Mammary epithelial cell (primary cell): ENCODE measurements at places on chromosomes 7 and 10.
A peak's percentile ranks its signal among the peaks of the same experiment; 100 is the strongest.

- peak; percentile 19 for DNase-seq
Observed at GRCh38 chr7:148556892-148557291, 33.7 kb upstream of the C7orf33 start.

- DNase-seq, result no peak
Observed at GRCh38 chr10:57952741-57953140, 315.0 kb downstream of the IPMK start.

DNA sequence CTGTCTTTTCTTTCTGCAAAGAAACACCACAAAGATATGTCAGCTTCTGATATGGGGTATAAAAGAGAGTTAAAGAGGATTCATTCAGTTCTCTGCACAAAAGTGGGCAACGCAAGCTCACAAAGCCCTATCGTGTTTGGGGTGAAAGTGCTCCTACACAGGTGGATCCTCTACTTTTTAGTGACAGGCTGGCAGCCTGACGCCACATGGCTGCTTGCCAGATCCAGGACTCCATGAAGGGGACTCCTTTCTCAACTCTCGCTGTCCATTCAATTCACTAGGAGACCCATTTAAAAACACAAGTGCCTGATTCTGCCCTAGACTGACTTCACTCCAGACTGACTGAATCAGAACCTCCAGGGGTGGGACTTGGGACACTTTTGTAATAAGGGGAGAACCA is 8.0 kb downstream of the PARP12 start:
- DNase-seq, result no peak

DNA sequence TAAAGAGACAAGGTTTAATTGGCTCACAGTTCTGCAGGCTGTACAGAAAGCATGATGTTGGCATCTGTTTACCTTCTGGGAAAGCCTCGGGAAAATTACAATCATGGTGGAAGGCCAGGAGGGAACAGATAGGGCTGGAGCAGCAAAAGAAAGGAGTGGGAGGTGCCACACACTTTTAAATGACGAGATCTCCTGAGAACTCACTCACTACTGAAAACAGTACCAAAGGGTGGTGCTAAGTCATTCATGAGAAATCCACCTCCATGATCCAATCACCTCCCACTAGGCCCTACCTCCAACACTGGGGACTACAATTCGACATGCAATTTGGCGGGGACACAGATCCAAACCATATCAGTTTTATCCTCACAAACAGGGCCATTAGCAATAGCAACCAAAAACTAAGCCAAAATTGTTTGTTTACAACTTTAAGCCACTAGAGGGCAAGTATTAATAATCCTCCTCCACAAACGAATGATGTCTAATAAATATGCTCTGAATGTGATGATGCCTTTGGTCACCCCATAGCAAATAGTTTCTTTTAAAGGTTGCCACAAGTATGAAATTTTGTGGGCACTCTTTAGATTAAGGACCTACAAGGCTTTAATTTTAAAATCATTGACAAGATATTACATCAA is 129.2 kb upstream of the NRBF2 start:
- DNase-seq, result no peak

DNA sequence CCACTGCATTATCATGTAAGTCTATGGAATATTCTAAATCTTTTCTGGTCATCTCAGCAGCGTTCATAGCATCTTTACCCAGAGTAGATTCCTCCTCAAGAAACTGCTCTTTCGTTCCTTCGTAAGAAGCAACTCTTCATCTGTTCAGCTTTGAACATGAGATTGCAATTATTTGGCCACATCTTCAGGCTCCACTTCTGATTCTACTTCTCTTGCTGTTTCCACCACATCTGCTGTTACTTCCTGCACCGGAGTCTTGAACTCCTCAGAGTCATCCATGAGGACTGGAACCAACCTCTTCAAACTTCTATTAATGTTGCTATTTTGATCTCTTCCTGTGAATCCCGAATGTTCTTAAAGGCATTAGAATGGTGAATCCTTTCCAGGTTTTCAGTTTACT is 12.7 kb downstream of the CHST12 start:
- no peak for DNase-seq

GRCh38 chr10:95475003-95475383 is 86.2 kb downstream of the SORBS1 start:
- no peak for DNase-seq

DNA sequence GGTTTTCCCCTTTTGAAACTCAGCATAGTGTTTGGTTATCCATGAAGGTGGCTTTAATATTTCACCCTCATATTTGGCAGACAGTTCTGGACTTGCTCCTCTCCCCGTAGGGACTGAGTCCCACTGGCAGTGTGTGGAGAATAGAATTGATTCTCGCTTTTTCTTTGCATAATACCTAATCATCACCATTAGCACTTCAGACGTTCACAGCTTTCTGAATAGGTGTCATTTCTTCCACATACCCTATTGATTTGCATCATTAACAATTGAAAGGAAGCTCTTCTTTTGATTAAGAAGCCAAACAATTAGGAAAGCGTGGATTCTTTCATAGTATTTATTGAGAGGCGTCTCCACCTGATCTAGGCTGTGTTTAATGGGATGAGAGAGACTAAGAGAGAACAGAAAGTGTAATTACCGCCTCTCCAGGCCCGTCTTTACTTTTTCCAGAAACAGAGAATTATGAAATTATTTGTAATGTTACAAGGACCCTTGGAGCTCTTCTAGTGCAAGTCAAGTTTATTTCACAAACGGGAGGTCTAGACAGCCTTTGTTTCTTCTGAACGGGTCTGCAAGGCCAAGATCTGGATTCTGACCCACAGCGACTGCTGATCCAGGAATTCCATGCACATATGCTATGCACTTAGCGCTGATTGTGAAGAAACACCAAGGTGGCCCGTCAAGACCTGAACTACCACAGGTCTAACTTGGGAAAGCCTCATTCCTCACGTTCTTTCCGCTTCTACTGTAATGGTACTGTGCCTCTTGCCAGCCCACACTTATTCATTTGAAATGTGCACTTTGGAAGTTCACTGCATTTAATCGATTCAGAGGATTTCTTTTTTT is 249.9 kb upstream of the C7orf33 start:
- no peak for DNase-seq

- no peak for DNase-seq
Observed at GRCh38 chr10:63773962-63774361, 252.8 kb downstream of the REEP3 start.

GRCh38 chr10:122854648-122855047 is 9.0 kb upstream of the CUZD1 start:
- DNase-seq, result peak; percentile 60

DNA sequence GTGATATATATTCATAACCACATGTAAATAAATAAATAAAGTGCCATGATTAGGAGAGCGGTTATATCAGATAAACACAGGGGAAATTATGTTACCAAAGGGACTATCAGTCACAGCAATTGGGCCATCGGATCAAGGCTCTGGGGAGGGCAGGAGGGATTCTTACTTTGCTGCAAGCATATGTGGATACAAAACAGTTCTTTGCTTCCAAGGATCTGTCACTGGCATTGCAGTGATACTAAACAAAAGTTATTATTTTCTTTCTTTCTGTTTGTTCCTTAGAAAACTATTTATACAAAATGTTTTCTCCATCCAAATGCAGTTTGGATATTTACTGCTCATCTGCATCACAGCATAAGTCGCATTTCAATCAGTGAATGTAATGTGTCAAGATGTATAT is 188.4 kb upstream of the MGMT start:
- no peak for DNase-seq

DNA sequence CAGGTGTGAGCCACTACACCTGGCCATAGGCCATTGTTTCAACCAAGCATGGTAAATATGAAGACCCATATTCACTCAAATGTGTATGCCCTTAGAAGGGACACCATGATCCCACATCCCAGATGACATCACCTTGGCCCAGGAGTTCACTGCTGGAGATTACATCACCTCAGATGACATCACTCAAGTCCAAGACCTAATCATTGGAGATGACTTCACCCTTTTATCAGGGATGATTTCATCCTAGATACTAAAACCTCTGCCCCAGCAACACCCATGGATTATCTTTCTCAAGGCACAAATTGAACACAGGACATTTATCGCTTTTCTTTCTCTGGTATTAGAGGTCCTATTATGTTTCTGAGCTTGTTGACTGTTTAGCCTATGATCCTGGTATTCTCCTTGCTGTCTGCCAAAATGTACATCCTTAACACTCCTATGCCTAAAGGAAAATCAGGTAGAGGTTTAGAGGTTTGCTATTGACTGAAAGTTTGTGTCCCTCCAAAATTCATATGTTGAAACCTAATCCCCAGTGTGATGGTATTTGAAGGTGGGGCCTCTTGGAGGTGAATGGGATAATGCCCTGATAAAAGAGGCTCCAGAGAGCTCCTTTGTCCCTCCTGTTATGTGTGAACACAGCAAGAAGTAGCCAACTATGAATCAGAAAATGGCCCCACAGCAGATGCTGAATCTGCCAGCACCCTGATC is 9.8 kb upstream of the CYP2C18 start:
- DNase-seq, result peak; percentile 17

- DNase-seq, result no peak
Observed at GRCh38 chr10:46301056-46301645, 14.4 kb downstream of the ANTXRL start.

DNA sequence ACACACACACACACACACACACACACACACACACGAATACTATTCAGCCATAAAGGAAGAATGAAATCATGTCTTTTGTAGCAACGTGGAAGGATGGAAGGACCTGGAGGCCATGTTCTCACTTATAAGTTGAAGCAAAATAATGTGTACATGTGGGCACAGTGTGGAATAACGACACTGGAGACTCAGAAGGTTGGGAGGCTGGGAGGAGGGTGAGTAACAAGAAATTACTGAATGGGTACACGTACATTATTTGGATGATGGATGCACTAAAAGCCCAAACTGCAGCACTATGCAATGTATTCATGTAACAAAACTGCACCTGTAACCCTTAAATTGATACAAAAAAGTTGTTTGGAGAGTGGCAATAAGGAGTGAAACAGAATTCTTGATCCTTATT is 32.1 kb downstream of the KMT2C start:
- DNase-seq, result no peak

DNA sequence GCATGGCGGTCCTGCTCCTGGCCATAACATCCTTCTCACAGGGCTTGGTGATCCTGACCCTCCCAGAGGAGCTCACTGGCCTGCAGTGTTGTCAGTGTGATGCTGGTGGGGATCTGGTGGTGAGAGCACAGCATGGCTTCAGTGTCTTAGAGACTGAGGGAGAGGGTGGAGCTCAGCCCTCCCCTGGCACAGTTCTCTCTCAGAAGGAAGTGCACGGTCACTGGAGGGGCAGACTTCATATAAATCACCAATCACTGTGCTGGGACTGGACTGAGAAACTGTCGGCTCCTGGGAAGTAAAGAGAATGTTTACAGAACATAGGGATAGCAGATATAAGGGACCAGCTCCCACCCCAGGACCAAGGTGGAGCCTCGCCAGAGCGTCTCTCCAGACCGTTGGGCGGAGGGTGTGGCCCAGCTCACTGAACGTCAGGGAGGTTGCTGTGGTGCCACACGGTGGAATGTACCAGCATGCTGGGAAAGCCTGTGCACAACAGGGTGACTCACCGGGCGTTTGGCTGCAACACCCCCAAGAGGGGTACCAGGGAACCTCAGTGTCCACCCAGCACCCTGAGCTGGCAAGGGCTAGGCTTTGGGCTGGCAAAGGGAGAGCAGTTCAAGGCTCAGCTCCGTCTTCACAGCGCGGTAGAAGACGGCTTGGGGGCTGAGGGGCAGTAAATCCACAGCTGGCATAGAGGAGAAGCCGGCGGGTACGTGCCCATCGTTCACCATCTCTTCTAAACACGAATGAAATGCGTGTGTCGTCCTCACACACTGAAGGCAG is 8.8 kb upstream of the GET4 start:
- peak; percentile 53 for DNase-seq

GRCh38 chr7:111763221-111763801 is 201.0 kb upstream of the IMMP2L start:
- peak; percentile 29 for DNase-seq

GRCh38 chr7:81672872-81673271 is 97.0 kb downstream of the HGF start:
- no peak for DNase-seq

GRCh38 chr7:115229401-115230105 is 307.7 kb downstream of the MDFIC start:
- DNase-seq, result no peak
